ENCODE measurements at places on chromosomes 3 and 15.

DNA sequence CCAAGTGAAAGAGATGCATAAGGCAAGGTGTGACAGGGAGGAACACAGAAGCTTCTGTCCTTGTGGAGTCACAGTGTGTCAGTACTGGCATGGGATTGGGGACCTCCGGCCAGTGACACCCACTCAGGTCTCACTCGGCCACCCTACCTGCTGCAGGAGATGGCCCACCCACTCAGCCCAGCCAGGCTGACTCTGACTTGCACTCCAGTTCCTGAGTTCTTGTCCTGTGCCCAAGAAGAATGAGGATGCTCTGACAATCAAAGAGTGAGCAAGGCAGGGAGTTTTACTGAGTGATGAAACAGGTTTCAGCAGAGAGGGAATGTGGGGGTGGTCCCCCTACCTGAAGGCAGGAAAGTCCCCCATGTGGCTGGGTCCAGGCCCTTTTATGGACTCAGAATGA lies 50.9 kb downstream of the PCNP start:
- DNase-seq, result no peak

GRCh38 chr15:47384341-47384740 lies 333.0 kb upstream of the SEMA6D start:
- DNase-seq, result no peak

- DNase-seq, result no peak
Measured at GRCh38 chr15:40974879-40975278, 21.6 kb downstream of the CHAC1 start.

DNA sequence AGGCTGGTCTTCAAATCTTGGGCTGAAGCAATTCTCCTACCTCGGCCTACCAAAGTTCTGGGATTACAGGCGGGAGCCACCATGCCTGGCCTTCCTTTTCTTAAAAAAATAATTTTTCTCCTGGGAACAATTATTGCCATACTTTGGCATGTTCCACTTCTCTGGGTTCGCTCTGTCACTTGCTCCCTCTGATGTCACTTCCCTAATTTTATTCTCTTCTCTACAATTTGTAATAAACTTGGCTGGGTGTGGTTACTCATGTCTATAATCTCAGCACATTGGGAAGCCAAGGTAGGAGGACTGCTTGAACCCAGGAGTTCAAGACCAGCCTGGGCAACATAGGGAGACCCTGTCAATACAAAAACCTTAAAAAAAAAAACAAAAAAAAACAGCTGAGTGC lies 6.1 kb upstream of the IMPDH2 start:
- no peak for DNase-seq

DNA sequence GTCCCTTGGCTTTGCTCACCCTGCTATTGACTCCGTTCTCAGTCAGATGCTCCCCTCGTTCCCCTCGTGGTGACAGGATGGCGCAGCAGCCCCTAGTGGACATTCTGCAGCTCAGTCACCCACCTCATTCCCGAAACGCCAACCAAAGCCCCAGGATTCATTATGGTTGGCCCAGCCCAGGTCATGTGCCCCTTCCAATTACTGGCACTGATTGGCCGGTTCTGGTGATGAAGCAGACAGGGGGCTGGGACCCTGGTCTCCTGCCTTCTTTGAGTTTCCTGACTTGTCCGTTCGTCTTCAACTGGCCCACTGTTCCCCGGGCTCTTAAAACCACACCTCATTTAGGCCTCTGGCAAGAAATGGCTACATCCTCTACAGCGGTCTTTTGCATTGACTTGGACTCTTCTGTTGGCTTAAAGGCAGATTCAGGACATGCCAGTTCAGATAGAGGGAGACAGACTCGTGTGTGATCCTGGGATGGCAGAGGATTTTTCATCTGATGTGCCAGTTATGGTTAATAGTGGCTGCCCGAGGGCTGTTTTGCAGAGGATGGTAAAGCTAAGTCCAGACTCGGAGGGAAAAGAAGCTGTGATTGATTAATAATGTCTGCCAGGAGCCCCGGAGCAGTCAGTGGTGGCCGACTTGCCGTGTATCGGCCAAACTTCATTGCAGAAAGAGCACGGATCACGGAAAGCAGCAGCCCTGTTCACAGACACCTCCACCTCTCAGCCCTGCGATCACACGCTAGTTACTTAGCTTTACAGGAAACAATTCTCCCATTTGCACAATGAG lies 37.8 kb downstream of the LSM3 start:
- DNase-seq, result peak; percentile 73

GRCh38 chr3:25495304-25495703 lies 67.2 kb downstream of the RARB start:
- no peak for DNase-seq

GRCh38 chr3:157066335-157067098 lies 93.4 kb downstream of the CCNL1 start:
- DNase-seq, result no peak

DNA sequence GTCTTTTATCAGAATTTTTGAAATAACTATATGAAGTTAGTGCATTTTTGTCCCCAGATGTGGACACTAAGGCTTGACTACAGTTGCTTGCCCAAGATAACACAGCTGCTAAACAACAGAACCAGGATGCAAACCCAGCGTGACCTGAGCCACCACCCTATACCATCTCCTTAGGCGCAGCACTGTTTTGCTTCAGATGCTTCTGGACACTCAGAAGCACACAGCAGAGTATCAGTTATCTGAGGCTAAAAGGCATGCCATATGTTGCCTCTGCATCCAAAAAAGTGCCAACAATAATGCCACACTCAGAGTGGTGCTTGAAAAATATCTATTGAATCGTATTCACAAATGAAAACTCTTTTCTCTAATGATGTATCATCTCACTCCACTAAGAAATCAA lies 24.5 kb downstream of the KCNMB2 start:
- no peak for DNase-seq

DNA sequence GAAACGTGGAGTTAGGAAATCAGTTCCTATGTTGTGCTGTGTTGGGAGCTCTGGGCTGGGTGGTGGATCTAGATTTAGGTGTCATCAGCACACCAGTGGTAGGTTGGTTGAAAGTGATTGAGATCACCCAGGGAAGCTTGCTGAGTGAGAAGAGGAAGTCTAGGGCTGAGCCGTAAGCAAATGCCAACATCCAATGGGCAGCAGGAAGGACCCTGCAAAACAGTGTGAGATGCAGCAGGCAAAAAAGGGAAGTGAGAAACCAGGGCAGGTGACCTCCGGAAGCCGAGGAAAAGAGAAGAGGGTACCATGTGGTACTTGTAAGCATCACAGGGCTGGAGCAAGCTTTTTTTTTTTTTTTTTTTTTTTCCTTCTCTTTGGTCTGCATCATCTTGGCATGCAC lies 15.9 kb upstream of the COPG1 start:
- DNase-seq, result no peak

DNA sequence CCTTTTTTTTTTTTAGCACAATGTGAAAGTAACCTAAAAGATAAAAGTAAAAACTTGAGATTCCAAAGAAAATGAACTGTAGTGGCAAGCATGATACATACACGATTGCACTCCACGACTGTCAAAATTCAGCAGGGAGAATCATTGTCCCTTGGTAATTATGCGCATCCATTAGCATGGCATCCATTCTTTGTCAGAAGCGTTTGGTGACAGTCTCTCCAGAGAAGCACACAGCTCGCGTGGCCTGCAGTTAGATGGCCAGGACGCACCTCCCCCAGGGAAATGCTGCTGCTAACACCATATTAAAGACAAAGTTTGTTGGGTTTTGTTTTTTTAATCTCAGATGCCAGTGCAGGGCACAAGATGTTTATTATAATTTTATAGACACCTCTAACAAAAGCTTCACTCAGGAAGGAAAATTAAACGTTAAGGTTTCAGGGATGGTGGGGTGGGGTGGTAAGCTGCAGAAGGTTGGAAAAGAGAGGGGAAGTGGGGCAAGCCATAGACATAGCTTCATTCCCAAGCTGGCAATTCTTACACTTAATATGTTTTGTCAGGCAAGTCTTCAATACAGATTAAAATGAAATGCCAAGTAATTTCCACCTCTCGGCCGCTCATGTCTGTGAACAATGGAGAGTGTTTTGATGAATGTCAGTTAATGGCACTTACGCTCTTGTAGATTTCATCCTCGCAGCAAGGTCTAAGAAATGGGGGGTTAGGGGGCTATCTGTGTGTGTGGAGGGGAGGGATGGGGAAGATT lies 142.8 kb upstream of the TOPAZ1 start:
- DNase-seq, result no peak

- no peak for DNase-seq
Measured at GRCh38 chr3:125194849-125195601, 17.5 kb downstream of the SLC12A8 start.

- DNase-seq, result no peak
Measured at GRCh38 chr3:27568393-27568792, 84.2 kb upstream of the SLC4A7 start.

- no peak for DNase-seq
Measured at GRCh38 chr15:83720468-83720867, 66.5 kb downstream of the ADAMTSL3 start.

- DNase-seq, result no peak
Measured at GRCh38 chr3:66409771-66410754, 90.8 kb downstream of the LRIG1 start.

- DNase-seq, result peak; percentile 8
Measured at GRCh38 chr3:29936054-29936453, 655.2 kb downstream of the RBMS3 start.

DNA sequence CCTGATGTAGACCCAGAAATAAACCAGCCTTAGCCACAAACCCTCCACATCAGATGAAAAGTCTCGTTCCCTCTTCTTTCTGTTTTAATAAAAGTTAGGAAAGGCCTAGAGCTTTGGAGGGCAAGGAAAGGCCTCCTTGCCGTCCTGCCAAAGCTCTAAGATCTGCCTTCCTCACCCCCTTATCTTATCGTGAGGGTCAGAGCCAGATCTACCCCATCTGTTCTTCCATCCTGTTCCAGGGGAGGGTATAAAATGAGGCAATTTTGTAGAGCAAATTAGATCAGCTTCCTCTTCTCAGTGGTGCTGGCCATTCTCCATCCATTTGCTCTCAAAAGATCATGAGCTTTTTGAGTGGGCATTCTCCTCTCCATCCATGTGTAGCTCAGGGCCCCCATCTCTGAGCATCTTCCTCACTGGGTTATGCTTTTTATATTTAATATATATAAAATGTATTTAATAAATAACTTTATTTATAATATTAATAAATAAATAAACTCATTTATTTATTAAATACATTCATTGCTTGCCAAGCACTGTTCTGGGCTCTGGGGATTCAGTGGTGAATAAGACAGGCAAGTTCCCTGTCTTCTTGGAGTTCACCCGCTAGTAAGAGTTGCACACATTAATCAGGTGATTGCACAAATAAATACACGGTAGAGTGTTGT lies 2.0 kb upstream of the SLC24A1 start:
- no peak for DNase-seq

DNA sequence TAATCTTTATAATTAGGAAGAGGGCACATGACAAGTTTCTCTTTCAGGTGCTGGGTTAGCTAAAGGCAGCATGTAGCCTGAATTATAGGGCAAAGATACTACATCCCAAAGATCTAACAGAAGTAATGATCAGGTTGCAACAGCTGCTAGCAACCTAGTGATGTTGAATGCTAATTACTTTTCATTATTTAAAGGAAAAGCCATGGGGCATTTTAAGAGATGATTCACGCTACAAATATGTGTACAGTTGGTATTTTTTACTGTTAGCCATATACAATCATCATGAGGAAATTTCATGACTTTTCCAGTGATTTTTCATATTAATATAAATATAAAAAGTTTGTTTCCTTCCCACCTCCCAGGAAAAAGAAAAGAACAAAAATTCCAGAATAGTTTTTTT lies 43.0 kb downstream of the NEK10 start:
- DNase-seq, result no peak

GRCh38 chr15:80567721-80568157 lies 127.4 kb upstream of the ABHD17C start:
- DNase-seq, result peak; percentile 6

GRCh38 chr3:150059729-150060128 lies 89.0 kb upstream of the PFN2 start:
- no peak for DNase-seq

DNA sequence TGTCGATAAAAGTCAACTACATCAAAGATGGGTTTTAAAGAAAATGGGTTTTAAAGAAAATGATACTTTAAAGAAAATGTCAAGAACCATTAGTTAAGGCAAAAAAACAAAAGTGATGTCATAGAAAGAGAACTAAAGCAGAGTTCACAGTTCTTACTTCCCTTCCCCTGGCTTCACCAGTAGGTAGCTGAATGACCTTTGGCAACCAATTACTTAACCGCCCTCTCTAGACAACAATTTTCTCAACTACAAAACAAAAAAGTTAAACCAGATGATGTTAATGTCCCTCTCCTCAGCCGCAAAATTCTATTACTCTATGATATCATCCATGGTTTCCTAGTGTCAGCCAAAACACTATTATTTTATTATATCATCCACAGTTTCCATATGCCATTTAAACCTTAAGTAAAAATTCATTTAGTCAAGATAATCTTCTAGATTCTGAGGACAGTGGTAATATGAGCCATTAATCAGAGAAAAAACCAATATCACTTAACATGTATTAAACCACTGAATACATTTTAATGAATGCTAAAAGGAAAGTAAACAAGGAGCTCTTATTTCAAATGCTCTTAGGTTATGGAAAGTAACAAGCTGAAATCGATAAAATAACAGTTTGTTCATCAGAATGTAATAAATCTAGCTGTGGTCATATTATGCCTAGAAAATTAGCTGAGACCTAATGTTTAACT lies 13.1 kb downstream of the RYK start:
- DNase-seq, result no peak

DNA sequence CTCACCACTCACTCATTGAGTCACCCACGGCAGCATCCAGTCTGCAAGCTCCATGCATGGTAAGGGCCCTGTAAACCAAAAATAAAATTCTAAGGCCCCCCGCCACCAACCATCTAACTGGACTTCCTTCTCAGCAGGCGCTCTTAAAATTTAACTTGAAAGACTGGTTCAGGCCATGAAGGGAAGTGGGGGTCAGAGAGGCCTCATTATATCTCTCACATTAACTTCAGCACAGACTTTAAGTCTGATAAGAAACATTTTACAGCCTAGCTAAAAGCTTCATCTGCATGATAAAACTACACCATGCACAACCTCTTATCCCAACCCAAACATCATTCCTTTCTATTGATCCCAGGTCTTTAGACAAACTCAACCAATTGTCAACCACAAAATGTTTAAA lies 38.5 kb downstream of the FBLN2 start:
- DNase-seq, result no peak

- no peak for DNase-seq
Measured at GRCh38 chr3:143070977-143071551, 48.5 kb upstream of the CHST2 start.

- DNase-seq, result no peak
Measured at GRCh38 chr3:77321646-77322045, 281.7 kb downstream of the ROBO2 start.
